ENCODE measurements at places on chromosomes 2 and 18.

GRCh38 chr2:203841654-203842053 is 25.9 kb upstream of the CTLA4 start:
- ATAC-seq, result no peak

DNA sequence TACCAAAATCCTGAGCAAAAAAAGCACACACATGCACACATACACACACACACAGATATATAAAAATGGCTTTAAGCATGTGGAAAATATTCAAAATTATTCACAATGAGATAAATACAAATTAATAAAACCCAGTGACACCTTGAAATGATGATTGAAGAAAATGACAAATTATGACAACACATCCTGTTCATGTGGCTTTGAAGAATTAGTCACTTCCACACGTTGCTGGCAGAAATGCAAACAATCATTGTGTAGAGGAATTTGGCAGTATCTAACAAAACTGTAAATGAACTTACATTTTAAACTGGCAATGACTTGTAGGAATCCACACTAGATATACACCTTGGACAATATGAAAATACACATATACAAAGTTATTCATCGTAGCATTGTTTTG is 95.8 kb upstream of the RGPD4 start:
- no peak for ATAC-seq

GRCh38 chr2:25322312-25322711 is 19.4 kb downstream of the DNMT3A start:
- peak; percentile 61 for ATAC-seq

GRCh38 chr2:9110346-9110884 is 96.2 kb upstream of the ASAP2 start:
- no peak for ATAC-seq

GRCh38 chr2:117770730-117771129 is 43.8 kb upstream of the DDX18 start:
- no peak for ATAC-seq

GRCh38 chr2:208033701-208034502 is 8.6 kb upstream of the PLEKHM3 start:
- ATAC-seq, result peak; percentile 48

GRCh38 chr18:79862562-79862961 is 64.8 kb downstream of the KCNG2 start:
- no peak for ATAC-seq

- no peak for ATAC-seq
Measured at GRCh38 chr2:191374939-191375338, 129.7 kb downstream of the MYO1B start.

DNA sequence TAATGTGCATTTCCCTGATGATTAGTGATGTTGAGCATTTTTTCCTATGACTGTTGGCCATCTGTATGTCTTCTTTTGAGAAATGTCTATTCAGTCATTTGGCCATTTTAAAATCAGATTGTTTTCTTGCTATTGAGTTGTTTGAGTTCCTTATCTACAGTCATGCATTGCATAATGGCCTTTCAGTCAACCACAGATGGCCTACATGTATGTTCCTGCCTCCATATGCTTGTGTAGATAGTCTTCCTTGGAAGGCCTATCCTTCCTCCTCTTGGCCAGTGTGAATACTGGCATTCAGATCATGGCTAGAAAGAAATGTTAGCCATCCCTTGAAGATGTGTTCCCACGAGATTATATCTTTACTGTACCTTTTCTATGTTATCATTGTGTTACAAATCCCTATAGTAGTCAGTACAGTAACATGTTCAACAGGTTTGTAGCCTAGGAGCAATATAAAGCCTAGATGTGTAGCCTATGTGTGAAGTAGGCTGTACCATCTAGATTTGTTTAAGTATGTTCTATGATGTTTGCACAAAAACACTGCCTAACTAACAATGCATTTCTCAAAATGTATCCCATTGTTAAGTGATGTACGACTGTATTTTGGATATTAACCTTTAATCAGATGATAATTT is 65.6 kb upstream of the CD302 start:
- no peak for ATAC-seq

DNA sequence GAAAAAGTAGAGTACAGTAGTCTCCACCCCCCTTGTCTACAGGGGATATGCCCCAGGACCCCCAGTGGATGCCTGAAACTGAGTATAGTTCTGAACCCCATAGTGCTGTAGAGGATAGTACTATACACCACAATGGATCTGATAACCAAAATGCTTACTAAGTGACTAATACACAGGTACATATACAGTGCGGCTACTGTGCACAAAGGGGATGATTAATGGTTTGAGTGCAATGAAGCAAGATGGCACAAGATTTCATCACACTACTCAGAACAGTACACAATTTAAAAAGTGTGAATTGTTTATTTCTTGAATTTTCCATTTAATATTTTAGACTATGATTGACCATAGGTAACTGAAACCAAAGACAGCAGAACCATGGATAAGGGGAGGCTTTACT is 446.9 kb upstream of the NRP2 start:
- ATAC-seq, result no peak

GRCh38 chr2:72629062-72629461 is 196.8 kb downstream of the EXOC6B start:
- ATAC-seq, result no peak

DNA sequence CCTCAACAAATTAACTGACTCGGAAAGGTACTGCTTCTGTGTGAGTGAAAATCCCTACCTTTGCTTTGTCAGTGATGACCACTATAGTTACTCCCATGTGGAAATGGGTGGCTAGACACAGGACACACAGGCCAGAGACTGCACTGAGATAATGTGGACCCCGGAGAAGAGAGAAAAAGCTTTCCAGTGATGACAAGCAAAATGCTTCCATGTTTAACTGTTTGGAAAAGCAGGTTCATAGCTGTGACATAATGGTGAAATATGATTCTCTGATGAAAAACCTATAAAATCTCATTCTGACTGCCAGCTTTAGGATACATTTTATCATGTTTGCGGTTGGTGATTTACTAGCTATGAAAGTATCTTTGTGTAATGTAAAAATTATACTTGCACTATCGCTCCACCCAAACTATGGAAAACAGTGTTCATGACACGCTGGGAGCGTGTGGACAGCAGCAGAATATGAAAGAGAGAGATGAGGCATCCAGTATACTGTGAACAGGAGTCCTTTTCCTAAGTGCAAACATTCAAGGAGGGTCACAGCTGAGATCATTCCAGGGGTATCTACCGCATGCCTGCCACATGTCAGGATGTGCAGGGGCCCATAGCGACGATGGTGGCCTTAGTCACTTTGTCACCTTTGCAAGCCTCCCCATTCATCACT is 782.7 kb upstream of the SOX11 start:
- ATAC-seq, result no peak

- no peak for ATAC-seq
Measured at GRCh38 chr2:36809069-36809445, 112.5 kb downstream of the VIT start.

DNA sequence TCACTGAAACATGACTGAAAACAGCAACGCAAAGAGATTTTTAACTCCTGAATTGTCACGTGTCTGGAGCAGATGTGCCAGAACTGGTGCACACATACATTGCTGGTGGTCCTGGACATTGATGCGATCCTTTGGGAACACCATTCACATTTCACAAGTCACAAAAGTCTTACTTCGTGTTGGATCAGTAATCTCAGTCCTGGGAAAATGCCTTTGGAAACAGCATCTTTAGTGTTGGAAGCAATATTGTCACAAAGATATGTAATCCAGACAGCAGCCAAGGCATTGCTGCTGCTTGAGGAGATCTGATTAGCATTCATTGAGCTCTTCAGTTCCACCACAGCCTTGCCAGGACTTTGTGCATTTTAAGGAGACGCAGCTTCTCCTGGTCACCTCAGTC is 126.2 kb upstream of the SH3BP4 start:
- no peak for ATAC-seq

DNA sequence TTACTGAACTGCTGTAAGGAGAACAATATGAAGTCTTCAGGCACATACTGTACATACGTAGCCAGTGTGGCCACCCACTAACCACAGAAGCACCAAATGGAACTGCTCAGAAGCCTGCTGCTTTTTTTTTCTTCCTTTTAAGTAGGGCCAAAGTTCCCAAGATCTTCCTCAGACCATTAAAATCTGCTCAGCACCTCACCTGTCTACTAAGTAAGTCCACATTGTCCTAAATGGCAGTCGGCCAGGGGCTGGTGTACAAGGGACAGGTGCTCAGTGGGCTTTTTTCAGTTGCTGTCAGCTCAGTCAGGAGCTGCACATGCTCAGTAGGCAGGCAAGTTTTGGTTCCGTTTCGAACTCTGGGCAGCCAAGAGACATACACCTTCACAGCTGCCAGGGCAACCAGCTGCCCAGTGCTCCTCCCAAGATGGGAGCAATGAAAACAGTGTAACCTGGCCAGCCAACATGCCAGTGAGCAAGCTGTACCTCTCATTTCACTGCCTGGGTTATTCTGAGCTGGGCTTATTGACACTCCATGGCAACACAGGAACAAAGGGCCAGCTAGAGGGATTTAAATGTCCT is 86.1 kb downstream of the ACVR1 start:
- ATAC-seq, result no peak

- no peak for ATAC-seq
Measured at GRCh38 chr2:201633661-201634249, 9.5 kb downstream of the TMEM237 start.

GRCh38 chr2:197996583-197996982 is 192.2 kb downstream of the PLCL1 start:
- no peak for ATAC-seq

GRCh38 chr2:160901613-160902012 is 258.6 kb upstream of the TANK start:
- ATAC-seq, result no peak

DNA sequence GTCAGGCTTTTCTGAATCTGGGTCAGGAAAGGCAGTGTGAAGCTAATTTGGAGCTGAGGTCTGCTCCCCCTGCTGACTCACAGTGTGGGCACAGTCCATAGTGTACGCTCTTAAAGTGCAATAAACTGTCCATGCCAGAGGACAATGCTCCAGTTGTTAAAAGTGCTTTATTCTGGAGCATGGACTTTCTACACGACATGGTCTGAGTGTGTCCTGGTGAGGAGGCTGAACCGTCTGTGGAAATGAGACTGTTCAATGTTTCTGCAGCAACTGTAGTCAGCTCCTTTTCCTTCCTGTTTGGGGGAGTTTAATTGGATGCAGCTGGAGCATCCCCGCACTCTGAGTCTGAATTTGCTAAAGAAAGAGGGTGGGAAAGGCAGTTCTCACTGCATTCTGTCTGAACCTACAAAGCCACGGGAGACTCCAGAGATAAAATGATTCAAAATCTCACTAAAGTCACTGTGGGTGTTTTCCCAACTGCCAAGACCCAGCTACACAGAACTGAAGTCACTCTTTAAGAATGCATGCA is 110.2 kb upstream of the TRIB2 start:
- no peak for ATAC-seq

- peak; percentile 75 for ATAC-seq
Measured at GRCh38 chr2:152730591-152731333, 12.3 kb downstream of the ARL6IP6 start.

- no peak for ATAC-seq
Measured at GRCh38 chr2:206611191-206611590, 31.1 kb upstream of the FAM237A start.

GRCh38 chr2:125516496-125517109 is 1139.4 kb upstream of the GYPC start:
- ATAC-seq, result no peak

DNA sequence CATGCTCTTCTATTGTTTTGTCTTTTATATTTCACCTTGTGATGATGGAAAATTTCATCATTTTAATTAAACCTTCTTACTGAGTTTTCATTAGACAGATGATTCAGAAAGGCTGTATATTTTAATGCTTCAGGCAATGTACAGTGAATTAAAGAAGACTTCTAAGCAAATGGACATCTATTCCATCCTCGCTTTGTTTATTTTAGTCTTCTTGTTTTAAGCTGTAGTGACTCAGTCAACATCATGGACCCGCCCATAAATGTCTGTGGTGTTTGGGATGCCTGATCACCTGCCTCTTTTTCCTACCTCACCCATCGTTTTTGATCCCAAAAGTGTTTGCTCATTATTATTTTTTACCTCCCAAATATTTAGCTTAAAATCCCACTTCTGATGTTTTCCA is 43.1 kb downstream of the KYNU start:
- no peak for ATAC-seq

- no peak for ATAC-seq
Measured at GRCh38 chr2:61367177-61367576, 103.7 kb downstream of the USP34 start.

DNA sequence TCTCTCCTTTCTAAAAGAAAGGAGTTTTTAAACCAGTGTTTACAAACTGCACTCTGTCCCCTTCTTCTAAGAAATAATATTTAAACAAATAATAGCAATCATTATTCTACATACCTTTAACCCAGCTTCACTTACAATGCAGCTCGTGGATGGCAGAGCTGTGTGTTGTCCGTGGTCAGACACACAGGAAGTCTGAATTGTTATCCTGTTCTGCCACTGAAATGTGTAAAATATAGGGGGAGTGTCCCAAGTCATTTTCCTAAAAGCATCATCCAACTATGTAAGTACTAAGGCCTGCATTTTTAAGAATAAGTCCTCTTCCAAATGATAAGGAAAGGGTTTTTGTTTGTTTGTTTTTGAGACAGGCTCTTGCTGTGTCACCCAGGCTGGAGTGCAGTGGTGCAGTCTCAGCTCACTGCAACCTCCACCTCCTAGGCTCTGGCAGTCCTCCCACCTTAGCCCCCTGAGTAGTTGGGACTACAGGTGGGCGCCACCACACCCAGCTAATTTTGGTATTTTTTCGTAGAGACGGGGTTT is 2.7 kb upstream of the PPP4R1 start:
- no peak for ATAC-seq

GRCh38 chr18:8689517-8689916 is 15.8 kb upstream of the MTCL1 start:
- ATAC-seq, result no peak

DNA sequence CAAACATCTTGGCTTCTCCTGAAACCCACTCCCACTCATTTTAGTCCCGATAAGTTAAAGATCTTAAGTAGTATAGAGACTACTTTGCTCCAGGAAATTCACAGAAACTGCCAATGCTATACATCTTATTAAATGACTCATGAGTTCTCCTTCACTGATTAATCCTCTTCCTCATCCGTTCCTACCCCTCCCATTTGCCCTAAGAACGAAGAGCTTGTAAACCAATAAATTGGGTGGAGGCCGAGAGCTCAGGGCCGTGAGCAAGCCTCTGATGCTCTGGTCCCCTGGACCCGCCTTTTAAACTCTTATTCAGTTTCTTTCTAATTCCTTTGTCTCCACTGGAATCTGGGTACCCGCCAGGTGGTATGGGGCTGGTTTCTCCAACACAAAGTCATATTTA is 68.6 kb downstream of the METTL8 start:
- no peak for ATAC-seq

DNA sequence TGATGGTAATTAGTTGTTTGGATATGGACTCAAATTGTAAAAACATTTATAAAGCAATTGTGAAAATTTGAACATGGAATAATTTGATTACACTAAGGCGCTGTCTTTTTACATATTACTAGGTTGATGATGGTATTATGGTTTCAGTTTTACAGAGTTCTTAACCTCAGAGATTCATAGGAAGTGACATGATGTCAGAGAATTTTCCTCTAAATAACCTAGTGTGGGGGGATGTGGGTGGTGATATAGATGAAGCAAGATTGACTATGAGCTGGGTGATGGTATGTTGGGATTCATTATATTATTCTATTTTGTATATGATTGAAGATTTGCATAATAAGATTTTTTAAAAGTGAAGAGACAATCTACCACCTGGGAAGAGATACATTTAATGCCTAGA is 45.9 kb upstream of the ATP5MC3 start:
- ATAC-seq, result peak; percentile 55

GRCh38 chr2:162490052-162490717 is 146.3 kb downstream of the GCA start:
- ATAC-seq, result no peak

All from activated CD4-positive, CD25-positive, alpha-beta regulatory T cell treated with anti-CD3 and anti-CD28 coated beads, Interleukin-2, amount 50 U/mL, for 24 hours (primary cell).